ENCODE measurements at places on chromosomes 1 and 21. TPM values are rescaled to one million over a fixed set of nuclear protein-coding genes. Genes with fewer than 3 reads are reported as not detected.

ZMYND12 gene
- total RNA-seq = 0.68 TPM

COL24A1 gene
- total RNA-seq = 0.20 TPM

S100A8 gene
- not detected for total RNA-seq

GAS5 gene
- 498 TPM for total RNA-seq

TNFSF4 gene
- 0.57 TPM for total RNA-seq

CELA2A gene
- total RNA-seq = not detected

NUF2 gene
- total RNA-seq = 48.4 TPM

DRAXIN gene
- total RNA-seq = 9.7 TPM

TFAP2E gene
- 0.43 TPM for total RNA-seq

BECN2 gene
- not detected for total RNA-seq

SUMO3 gene
- 92.1 TPM for total RNA-seq

IFNLR1 gene
- 0.11 TPM for total RNA-seq

KIF21B gene
- 28.9 TPM for total RNA-seq

MIXL1 gene
- total RNA-seq = 0.41 TPM

TP53BP2 gene
- total RNA-seq = 72.4 TPM

GORAB gene
- 14.2 TPM for total RNA-seq

GLIS1 gene
- total RNA-seq = not detected

HSPA6 gene
- total RNA-seq = not detected

RIPPLY3 gene
- total RNA-seq = 3.2 TPM

SDF4 gene
- 93.8 TPM for total RNA-seq

CD101 gene
- total RNA-seq = 4.3 TPM

AKR7A3 gene
- total RNA-seq = 2.0 TPM

GPR37L1 gene
- total RNA-seq = 0.05 TPM

SUSD4 gene
- total RNA-seq = 0.56 TPM

CDA gene
- not detected for total RNA-seq

CCDC28B gene
- total RNA-seq = 21.2 TPM

PCNX2 gene
- 15.6 TPM for total RNA-seq

DMRTA2 gene
- 0.18 TPM for total RNA-seq

SYTL1 gene
- 0.72 TPM for total RNA-seq

GBP7 gene
- not detected for total RNA-seq

KHDRBS1 gene
- total RNA-seq = 299 TPM

SLAMF9 gene
- not detected for total RNA-seq

PRDX6 gene
- 230 TPM for total RNA-seq

GBP6 gene
- not detected for total RNA-seq

All from neural crest cell (in vitro differentiated cells).